HCT116 (cell line): ENCODE measurements at places on chromosomes 7 and 10.
A peak's percentile ranks its signal among the peaks of the same experiment; 100 is the strongest.

DNA sequence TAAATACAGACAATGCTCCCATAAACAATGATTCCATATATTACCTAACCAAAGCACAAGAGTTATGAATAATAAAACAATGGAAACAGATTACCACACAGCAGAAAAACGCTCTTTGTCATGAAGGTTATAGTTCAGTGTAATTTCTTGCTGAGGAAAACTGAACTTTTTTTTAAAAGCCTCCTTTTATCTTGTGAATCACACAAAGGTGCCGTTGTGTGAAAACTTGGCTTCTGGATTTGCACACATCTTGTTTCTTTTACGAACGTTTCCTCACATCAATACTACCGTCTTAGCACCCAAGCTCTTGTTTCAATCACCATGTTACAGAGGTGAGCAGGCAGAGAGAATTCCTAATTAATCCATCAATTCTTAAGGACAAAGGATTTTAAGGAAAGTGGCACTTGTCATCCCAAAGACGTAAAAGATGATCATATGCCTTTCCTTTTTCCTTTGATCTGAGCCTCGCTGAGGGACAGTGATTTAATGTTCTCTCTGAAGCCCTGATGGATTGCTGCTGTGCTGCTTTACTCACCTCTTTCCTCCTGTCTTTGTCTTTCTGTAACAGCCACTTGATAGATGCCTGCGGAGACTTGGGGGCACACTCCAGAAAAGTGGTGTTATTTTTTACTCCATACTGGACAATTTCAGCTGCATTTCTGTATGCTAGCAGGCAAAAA, 110.1 kb downstream of the CD36 start:
- peaks cover 6% of the 10 kb centered on the region; the same call in 1 of the 2 replicates for H3K4me1 ChIP-seq
- peak; percentile 79 for DNase-seq
- H3K27me3 ChIP-seq, result no peaks in the 10 kb centered on the region

- H3K27me3 ChIP-seq, result no peaks in the 10 kb centered on the region
- DNase-seq, result no peak
- H3K27ac ChIP-seq, result no peak overlapping the region
- no peaks in the 10 kb centered on the region for H3K4me1 ChIP-seq
- no peaks in the 10 kb centered on the region for H3K36me3 ChIP-seq
Observed at GRCh38 chr7:111262293-111263116, 171.6 kb downstream of the LRRN3 start.

DNA sequence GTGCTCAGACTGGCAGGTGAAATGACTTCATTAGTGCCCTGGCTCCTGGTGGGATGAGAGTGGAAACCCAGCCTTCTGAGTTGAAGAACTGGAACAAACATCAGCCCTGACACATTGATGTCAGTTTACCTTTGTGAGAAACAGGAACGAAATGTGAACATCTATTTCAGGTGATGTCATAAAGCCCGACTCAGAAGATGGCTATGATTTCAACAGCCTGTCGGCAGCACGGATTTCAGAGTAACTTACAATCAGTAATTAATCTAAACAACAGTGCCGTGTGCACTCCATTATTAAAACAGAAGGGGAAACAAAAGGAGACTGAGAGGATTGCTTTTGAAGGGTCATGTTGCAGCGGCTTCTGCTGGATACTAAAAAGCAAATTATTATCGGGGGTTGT, 243.2 kb downstream of the FRMD4A start:
- no peak overlapping the region for H3K4me3 ChIP-seq
- no peak for DNase-seq
- H3K27me3 ChIP-seq, result peaks cover 17% of the 10 kb centered on the region; the same call in 1 of the 2 replicates
- H3K4me1 ChIP-seq, result no peaks in the 10 kb centered on the region

DNA sequence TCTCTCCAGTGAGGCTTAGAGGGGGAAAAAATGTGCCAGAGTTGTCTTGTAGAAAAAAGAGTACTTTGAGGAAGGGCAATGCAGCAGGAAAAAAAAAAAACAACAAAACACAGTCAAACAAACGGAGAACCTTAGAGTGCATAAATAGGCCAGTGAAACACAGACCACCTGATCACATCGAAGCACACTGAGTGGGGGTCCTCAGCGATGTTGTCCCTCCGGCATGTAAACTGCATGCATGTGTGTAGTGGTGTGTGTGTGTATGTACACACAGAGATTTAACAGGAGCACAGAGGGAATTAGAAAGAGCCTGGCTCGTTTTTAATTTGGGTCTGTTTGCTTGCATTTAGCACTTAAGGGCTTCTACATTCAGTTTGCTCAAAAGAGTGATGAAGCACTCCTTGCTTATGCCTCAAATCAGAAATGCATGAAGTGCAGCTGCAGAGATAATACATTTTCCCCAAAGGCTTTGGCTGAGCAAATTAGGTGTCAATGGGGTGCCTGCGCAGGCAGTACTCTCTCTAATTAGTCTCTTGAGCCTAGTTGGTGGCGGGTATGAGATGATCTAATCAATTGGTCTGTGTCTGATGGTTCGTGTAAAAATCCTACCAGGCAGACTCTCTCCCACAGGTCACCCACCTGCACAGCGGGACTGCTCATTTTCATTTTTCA, 62.7 kb upstream of the FZD1 start:
- H3K27me3 ChIP-seq, result no peaks in the 10 kb centered on the region
- no peaks in the 10 kb centered on the region for H3K4me1 ChIP-seq
- H3K4me3 ChIP-seq, result no peak overlapping the region
- no peak for DNase-seq

DNA sequence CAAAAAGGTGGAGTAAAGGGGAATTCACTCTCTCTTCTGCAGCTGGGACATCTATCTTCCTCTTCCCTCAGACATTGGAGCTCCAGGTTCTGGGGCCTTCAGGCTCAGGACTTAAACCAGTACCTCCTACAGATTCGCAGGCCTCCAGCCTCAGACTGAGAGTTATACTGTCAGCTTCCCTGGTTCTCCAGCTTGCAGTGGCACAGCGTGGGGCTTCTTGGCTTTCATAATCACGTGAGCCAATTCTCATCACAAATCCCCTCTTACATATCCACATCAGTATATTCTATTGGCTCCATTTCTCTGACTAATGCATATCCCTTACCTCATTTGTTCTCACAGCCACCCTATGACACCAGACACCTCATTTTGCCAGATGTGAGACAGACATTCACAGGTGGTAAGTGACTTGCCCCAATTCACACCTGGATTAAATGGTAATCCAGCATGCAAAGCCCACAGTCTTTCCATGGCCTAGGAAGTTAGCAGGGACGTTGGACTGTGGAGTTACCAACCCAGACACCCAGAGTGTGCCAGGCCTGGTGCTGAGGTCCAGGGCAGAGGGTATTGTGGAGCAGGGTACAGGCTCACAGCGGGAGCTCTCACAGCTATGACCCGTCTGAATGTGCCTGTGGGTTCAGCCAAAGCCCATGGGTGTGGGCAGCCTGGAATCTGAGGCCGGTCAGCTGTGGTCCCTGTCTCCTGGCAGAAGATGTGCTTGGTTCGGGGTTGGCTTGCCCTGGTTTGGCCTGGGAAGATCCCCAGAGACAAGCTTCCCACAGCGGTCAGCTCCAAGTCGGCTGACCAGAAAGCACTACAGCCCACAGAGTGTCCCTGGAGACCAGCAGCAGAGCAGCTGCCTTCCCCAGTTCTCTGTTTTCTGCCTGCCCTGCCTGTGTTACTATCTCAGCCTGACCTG, 18.4 kb upstream of the ZCCHC24 start:
- H3K27ac ChIP-seq, result no peak overlapping the region
- no peak for DNase-seq
- no peak overlapping the region for H3K4me3 ChIP-seq
- H3K4me1 ChIP-seq, result no peaks in the 10 kb centered on the region
